ENCODE measurements at places on chromosomes 13 and 19. TPM values are rescaled to one million over a fixed set of nuclear protein-coding genes. Genes with fewer than 3 reads are reported as not detected.

The PRR19 gene
- not detected for total RNA-seq

The IZUMO2 gene
- total RNA-seq, result not detected

The PLIN5 gene
- total RNA-seq, result 0.40 TPM

The URAD gene
- not detected for total RNA-seq

The PSMD8 gene
- 206 TPM for total RNA-seq

The ADPRHL1 gene
- total RNA-seq, result 5.6 TPM

The PEG3 gene
- total RNA-seq, result 1.0 TPM

The C5AR1 gene
- not detected for total RNA-seq

The DCT gene
- total RNA-seq, result 0.05 TPM

The SEMA6B gene
- total RNA-seq, result 0.89 TPM

The ZNF600 gene
- 10.2 TPM for total RNA-seq

The NLRP5 gene
- total RNA-seq, result not detected

The MTUS2 gene
- total RNA-seq, result not detected

The SIGLEC8 gene
- not detected for total RNA-seq

The SRRM5 gene
- 0.05 TPM for total RNA-seq

The COX6B2 gene
- total RNA-seq, result not detected

The AZU1 gene
- total RNA-seq, result not detected

The IGFL3 gene
- total RNA-seq, result not detected

The IGFL4 gene
- not detected for total RNA-seq

The SHISA7 gene
- not detected for total RNA-seq

The ASF1B gene
- total RNA-seq, result 1.1 TPM

The IGFL2 gene
- total RNA-seq, result not detected

The ARMC6 gene
- total RNA-seq, result 62.3 TPM

The NLRP11 gene
- total RNA-seq, result not detected

The STK24 gene
- 86.3 TPM for total RNA-seq

The GPR12 gene
- not detected for total RNA-seq

The FCAR gene
- total RNA-seq, result not detected

The PSG2 gene
- total RNA-seq, result not detected

The LILRB4 gene
- total RNA-seq, result not detected

The PRODH2 gene
- total RNA-seq, result 0.20 TPM

The MEX3D gene
- 80.1 TPM for total RNA-seq

The TDRD12 gene
- not detected for total RNA-seq

The CEACAM7 gene
- not detected for total RNA-seq

The TSKS gene
- not detected for total RNA-seq

The ZNF358 gene
- 10.9 TPM for total RNA-seq

The ZNF613 gene
- total RNA-seq, result 5.2 TPM

The CCDC122 gene
- total RNA-seq, result 8.2 TPM

The ZNF563 gene
- total RNA-seq, result 12.8 TPM

The RYR1 gene
- 0.10 TPM for total RNA-seq

The RNF225 gene
- not detected for total RNA-seq

The ADM5 gene
- total RNA-seq, result 0.35 TPM

The RASIP1 gene
- total RNA-seq, result 0.50 TPM

The PLEKHA4 gene
- 14.4 TPM for total RNA-seq

The ATP8B3 gene
- 2.4 TPM for total RNA-seq

The ZNF560 gene
- total RNA-seq, result 0.15 TPM
